ENCODE measurements at places on chromosomes 2 and 18.

- no peak for DNase-seq
Observed at GRCh38 chr2:226730481-226730880, 69.1 kb downstream of the IRS1 start.

DNA sequence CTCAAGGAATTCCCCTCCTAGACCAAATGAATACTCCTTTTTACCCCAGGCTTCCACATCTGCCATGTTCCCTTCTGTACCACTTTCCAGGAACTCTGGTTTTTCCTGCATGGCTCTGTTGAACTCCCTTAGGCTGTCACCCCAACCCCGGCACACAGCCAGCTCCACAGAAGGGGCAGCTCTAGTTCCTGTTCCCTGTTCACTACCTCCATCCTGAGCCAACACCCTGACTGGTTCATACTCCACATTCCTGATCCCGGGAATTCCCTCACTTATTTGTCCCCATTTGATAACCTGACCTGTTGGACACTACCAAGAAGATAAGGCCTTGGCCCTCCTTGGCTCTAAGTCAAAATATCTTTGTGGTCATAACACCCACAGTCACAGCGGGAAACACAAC, 280.9 kb upstream of the RAB6C start:
- no peak for DNase-seq

DNA sequence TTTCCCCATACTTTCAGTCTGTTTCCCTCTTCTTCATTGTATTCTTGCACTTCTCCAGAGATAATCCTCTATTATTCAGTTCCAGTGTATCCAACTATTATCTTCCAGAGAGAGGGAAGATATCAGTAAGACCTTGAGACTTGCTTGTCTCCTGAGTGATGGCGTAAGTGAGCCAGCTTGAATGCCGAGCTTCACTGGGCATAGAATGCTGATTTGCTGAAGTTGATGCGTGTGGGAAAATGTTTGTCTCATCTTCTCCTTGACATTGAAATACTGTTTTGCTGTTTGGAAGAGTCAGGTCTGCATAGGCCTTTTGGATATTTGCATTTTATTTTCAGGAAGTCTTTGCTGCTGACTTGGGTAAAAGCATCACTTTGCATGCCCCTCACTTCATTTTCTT, 41.1 kb upstream of the MGAT5 start:
- no peak for DNase-seq

DNA sequence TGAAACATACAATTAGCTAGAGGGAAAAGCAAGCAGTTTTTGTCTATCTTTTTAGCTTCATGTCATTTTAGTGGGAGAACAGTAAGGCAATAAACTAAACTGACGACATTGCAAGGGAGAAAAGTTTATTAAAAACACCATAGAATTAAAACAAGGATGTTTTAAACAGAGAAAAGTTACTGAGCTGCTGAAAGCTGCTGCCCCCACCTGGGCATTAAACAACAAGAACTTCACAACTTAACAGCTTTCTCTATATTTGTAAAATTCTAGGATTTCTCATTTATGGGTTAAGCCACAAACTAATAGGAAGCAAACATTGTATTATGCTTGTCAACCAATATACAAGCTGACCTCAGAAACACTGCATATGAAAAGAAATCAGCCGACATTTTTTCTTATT, 289.2 kb downstream of the ERBB4 start:
- DNase-seq: peak; percentile 25

DNA sequence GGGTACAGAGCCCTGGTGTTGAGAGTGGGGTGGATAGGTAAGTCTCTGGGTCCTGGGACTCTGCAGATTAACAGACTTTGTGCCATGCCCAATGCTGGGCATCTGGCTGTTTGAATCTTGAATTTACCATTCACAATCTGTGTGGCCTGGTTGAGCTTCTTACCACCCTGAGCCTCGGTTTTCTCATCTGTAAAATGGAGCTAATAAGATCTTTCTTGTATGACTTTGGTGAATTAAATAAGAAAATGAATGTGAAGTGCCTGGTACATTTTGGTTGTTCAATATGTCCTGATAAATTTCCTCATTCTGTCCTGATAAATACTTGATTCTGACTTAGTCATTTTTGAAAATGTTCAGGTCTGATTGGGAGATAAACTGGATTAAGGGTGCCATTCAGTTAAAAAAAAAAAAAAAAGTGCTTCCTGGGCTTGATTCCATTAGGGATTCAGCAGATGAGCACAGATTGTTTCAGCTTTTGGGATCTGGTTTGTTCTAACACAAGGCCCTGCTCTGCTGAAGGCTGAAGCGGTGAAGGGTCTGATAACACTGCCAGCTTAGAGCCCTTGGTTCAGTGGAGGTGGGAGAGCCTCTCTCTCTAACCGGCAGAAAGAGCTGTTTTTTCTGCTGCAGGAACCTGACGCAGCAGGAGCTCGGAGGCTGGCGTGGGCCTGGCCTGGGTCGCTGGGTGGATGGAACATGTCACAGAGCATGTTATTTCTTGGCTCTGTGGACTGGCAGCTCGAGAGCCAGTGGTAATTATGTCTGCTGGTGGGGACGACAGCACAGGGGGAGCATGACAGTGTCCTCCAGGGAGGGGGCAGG, 84.5 kb upstream of the MCFD2 start:
- no peak for DNase-seq

DNA sequence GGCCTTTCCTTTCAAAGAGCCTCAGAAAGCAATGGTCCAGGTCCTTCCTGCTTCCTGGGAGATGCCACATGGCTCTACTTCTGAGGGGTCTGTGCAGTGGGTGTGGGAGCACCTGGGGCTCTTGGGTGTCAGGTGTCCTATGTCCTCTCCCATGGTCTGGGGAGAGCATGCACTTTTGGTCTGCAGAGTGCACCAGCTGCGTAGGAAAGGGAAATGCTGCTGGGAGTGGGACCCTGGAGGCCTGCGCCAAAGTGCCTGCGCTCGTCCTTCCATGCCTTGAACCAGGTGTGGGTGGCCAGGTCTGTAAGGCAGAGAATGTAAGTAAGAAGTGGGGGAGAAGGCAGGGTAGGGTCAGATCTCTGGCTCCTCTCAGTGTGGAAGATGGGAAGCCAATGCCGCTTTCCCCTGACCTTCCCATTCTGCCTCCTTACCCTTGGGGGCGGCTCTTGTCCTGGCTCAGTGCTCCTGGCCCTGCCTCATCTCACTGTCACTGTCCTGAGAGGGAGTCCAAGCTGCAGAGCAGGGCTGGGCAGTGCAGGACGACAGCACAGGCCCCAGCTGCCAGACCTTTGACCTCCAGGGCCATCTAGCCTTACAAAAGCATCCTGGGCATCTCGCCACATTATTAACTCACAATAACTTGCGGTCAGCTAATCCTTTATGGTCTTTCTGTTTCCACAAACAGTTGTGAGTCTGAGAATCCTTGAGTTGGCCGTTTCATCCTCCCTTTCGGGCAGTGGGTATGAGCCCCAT, 6.6 kb upstream of the PROM2 start:
- DNase-seq: peak; percentile 6

- DNase-seq: no peak
Observed at GRCh38 chr2:209121691-209122090, 302.2 kb upstream of the MAP2 start.

GRCh38 chr2:235279965-235280364, 213.9 kb upstream of the AGAP1 start:
- DNase-seq: no peak
